ENCODE measurements at places on chromosomes 5 and 9.

DNA sequence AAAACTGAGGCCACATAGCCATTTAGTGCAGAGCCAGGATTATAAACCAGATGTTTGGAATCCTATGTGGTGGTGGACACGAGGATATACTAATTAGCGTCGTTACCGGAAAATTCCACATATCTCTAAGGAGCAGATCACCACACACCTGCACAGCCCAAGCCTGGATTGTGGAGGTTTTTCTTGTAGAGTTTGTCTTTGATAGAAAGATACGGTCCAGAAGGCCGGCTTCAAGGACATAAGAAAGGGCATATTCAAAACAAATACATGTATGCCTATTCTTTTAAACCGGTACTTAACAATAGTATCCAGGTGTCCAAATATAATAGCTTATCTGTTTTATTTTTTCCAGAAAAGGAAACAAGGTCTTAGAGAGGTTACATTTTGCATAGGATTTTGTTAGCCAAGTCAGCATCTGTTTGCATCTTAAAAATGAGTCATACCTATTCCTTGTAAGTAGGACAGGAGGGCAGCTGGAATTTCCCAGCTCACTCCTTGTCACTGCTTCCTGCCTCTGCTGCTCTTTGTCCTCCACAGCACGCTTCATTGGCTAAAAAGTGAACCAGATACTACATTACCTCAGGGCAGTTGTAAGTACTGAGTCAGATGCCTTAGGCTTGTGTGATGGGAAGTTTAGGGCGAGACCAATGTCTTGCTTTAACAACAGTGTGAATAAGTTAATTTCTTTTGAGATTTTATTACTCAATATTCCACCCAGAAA is 3.6 kb downstream of the TMC1 start:
- DNase-seq = no peak

DNA sequence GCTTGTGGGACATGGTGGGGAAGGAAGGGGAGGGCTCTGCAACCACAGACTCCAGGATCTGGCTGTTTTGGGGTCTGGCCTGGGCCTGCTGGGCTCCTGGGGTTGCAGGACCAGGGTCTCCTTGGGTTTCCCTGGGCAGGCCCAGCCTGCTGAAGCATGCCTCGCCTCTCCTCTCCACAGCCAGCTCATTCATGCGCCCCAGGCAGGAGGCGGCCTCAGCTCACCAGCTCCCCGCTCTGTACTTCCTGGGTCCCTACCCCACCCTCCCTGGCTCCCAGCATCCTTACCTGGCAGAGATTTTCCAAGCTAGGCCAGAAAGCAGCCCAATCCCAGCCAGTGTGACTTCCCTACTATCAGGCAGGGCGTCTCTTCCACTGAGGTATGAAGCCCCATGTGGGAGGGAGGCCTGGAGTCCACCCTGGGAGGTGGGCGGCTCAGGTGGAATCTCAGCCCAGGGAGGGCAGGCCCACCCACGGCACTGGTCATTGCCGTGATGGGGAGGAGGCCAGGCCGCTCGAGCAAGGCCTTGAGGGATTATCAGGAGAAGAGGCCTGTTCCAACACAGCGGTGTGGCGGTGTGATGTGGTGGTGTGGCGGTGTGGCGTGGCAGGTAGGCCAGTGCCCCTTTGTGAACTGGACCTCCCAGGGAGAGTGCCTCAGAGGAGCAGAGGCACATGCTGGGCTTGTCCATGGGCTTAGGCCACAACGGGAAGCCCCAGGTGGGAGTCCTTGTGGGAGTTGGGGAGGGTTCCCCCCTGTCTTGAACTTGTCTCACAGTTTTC is 103.4 kb downstream of the DAB2IP start:
- DNase-seq = no peak

DNA sequence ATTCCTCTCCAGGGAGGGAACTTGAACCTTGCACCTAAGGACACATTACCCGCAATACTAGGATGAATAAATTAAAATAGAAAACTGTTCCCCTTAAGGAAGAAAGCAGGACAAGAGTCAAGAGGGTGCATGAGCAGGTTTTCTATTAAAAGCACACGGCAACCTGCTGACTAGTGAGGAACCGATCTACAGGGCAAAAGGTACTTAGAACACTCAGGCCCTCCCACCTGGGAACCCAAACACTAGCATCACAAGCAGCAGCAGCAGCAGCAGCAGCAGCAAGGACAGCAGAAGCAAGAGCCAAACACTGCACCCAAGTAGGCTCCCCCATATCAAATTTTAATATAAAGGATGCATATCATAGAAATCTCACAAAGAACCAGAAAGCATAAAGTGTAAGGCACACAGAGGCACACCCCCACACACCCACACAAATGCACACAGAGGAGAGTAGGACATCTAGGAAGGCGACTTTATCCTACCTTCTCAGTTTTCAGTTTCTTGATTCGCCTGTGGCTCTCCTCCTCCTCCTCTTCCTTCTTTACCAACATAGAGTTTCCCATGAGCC is 2.8 kb downstream of the ZNF608 start:
- DNase-seq = no peak

GRCh38 chr5:135173662-135174290 is 139.7 kb upstream of the PITX1 start:
- no peak for DNase-seq

GRCh38 chr5:156350256-156350655 is 23.3 kb downstream of the SGCD start:
- DNase-seq = no peak

DNA sequence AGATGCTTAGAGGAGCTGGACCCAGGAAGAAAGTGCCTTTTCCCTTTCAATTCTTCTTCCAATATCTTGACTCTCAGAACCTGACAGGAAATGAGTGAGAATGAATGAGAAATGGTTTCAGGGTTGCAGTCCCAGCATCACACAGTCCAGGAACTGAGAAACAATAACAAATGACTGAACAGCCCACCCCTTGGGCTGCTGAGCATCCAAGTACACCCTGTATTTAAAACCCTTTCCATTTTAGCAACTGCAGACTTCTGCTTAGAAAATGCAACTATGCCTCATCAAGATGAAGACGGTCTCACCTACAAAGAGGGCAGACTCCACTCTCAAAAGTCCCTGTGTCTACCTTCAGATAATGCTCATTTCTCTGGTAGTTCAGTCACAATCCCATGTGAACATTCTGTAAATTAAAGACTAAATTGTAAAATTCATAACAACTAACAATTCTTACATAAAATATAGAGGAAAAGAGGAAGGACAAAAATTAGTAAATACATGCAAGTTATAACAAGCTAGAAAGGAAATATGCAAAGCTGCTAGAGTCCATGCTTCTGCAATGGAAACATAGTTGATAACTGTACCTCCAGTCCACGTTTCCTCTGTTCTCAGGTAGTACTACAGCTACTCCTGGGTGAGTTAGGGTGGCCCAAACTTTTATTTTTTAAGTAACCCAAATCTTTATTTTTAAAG is 316.5 kb downstream of the ICE1 start:
- DNase-seq = no peak

DNA sequence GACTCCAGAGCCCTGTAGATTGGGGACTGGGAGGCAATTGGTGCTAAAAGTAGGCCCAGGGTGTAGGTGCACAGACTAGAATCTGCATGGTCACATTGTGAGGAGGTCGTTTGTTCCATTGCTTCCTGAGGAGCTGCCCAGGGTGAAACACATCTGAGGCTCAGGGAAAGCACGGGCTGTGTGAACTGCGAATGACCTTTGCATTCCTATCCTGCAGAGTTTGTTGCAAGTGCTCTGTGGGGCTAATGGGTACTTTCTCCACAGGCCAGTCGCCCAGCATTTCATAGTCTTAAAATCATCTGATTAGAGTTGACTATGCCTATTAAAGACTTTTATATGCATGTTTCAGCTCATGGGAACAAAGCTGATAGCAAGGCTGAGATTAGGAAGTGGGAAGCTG is 14.4 kb upstream of the SLC46A2 start:
- DNase-seq = no peak

DNA sequence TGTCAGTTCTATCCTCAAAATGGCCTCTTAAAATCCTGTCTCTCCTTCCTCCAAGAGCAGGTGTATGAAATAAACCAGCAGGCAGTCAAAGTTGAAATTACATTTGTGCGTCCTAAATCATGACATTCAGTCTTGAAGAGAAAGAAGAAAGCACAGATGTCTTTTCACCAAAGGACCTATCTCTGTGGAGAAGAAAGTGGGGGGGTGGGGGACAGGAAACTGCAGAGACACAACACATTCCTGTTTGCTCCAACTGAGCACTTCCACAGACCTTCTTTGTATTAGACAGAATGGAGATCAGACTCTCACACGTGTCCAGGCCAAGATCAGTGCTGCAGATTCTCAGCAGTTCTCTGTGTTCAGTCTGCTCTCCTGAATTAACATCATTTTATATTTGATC is 471.9 kb upstream of the RGMB start:
- DNase-seq = no peak

DNA sequence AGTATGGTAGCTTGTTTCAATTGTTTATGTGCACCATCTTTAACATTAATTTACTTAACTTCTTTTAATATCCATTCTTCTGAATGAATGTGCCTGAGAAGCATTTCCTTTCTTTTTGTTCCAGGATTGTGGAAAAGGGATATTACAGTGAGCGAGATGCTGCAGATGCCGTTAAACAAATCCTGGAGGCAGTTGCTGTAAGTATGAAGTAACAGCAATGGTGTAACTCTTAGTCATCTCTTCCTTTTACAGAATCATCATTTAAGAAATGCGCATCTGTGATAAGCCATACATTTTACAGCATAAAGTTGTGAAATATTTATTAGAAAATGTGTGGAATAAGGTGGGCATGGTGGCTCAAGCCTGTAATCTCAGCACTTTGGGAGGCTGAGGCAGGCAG is 117.7 kb downstream of the STARD4 start:
- DNase-seq = no peak

DNA sequence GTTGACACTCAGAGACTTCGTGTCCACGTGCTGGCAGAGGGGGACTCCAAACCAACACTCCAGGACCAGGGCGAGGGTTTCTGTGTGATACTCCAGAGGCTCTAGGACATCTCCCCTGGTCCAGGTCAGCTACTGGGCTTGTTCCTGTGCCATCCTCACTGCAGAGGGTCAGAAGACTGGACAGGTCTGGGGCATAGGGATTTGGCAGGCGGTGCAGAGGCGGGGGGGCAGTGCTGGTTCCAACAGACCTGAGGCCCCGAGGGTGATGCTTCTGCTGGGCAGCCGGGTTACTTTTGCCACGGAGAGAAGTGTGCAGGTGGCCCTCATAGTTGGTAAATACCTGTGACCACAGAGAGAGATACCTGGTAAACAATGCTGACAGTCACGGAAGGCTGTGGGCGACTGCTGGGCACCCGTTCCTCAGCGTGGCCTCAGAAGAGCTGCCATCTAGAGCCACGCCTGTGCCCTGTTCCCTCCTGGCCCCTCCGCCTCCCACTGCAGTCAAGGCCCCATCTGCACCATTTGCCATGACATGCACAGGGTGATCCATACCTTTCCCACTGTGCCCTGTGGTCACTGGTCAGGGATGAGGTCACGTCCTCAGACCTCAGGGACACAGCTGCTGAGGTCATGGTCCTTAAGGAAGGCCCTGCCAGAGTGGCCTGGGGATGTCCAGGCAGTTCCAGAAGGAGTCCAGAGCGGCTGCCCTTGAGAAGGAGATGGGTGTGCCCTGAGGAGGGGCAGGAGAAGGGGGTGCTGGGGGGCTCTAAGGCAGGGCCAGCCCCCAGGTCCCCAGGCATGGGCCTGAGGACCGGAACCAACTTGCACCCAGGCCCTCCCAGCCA is 30.0 kb downstream of the TRIP13 start:
- DNase-seq = no peak

- no peak for DNase-seq
Observed at GRCh38 chr5:53360811-53361210, 119.6 kb upstream of the FST start.

DNA sequence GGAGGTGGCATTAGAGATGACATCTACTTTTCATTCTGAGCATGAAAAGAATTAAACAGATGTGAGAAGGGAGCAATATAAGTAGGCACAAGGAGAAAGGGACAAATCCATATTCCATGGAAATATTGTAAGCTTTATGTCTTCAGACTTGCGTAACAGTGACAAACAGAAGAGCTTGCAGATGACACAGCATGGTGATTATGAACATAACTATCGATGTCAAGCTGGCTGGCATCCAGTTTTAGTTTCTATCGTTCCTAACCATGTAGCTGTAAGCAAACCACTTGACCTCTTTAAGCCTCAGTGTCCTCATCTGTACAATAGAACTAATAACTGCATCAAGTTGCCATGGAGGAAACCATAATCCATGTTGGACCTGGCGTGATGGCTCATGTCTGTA is 246.7 kb upstream of the ADRA1B start:
- DNase-seq = no peak

- no peak for DNase-seq
Observed at GRCh38 chr9:113907282-113907681, 31.2 kb downstream of the ZNF618 start.

GRCh38 chr5:109191153-109191558 is 218.6 kb downstream of the PJA2 start:
- no peak for DNase-seq

GRCh38 chr9:23557689-23558088 is 268.4 kb downstream of the ELAVL2 start:
- DNase-seq = no peak

DNA sequence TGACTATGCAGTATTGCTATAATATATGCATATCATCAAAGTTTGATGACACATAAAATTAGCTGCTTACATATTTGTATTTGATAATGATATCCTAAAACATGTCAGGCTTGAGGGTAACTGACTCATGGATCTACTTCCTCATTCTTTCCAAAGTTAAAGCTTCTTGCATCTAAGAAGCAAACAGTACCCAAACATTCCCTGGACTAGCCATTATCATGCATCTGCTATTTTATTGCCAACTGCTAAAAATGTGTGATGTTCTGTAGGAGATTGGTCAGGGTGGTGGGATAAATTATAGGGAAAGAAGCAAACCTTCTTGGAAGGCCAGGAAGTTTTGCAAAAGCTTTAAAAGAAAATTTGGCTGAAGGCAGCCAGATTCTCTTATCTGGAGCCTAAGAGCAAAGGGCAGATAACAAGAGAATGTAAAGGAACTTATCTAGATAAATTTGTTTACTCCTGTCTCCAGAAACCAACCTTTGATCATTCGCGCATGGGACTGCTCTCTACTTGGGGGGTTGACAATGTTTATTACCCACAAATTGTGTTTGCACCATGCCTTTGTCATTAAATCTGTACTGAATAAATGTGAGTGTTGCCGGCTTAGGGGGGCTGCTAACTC is 604.1 kb upstream of the TLE4 start:
- DNase-seq = no peak

DNA sequence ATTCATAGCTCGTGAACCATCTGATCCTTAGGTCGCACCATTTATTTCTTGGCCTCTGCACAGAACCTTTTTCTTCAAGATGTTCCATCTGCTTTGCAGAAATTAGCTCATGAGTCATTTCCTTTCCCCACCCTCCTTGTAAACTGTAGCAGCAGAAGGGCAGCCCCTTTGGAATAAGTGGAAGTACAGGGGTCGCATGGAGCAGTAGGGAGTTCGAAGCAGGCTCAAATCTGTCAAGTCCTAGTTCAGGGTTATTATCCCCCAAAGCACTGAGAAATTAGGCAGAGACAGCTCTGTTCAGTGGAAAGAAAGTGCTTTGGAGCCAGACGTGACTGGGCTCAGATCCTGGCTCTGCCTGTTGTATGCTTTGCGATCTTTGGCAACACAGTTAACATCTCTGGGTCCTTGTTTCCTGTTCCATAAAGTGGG is 84.2 kb downstream of the SGCD start:
- no peak for DNase-seq

GRCh38 chr9:2263111-2263510 is 248.0 kb downstream of the SMARCA2 start:
- no peak for DNase-seq
